NCI-H2029 (cell line): ENCODE measurements at places on chromosomes 7 and 10.

- DNase-seq: no peak
Measured at GRCh38 chr10:1366811-1367425, 310.7 kb downstream of the WDR37 start.

DNA sequence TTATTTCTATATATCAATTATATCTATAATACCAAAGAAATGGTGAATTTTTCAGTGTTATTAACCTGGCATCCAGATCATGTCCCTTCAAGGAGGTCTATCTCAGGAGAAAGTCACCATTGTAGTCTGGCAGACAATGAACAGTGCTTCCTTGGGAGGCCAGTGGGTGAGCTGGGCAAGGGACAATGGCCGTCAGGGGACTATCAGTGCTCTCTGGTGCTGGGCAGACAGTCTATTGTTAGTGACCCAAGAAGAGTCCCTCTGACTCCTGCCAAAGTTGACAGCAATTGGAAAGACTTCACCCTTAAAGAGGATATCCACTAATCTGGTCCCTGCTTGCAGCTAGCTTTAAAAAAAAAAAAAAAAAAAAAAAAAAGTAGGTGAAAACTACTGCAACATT is 7.1 kb downstream of the JAZF1 start:
- DNase-seq: no peak

DNA sequence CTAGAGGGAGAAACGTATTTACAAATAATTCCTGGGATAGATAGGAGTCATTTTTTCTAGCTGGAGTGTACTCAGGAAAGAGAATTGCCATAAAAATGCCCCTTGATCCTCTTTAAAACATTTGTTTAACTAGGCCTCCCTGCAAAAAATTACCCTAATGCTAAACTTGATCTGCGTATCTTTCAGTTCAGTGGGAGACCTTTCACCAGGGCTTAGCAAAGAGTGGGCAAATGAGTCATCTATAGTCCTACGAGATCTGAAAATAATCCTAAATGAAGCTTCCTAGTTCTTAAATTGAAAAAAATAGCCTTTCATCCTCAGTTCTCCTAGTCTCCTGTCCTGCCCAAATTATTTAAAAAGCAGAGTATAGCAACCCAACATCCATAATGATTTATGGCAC is 198.6 kb upstream of the FRMD4A start:
- no peak for DNase-seq

DNA sequence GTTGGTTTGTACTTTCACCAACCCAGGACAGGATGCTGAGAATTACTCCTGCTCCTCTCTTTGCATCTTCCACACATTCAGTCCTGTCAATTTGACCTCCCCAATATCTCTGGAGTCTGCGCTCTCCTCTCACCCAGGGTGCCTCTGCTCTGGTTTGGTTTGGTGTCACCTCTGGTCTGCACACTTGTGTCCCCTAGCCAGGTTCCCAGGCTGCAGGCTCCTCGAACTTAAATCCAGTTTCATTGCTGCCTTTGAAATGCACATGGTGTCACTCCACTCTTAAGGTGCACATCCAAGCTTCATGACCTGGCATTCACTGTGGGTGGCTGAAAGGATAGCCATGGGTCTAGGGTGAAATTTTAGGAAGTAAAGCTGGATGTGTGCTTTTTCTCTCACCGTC is 271.6 kb downstream of the RPS24 start:
- no peak for DNase-seq

- DNase-seq: peak; percentile 54
Measured at GRCh38 chr10:8321990-8322389, 267.5 kb downstream of the GATA3 start.

DNA sequence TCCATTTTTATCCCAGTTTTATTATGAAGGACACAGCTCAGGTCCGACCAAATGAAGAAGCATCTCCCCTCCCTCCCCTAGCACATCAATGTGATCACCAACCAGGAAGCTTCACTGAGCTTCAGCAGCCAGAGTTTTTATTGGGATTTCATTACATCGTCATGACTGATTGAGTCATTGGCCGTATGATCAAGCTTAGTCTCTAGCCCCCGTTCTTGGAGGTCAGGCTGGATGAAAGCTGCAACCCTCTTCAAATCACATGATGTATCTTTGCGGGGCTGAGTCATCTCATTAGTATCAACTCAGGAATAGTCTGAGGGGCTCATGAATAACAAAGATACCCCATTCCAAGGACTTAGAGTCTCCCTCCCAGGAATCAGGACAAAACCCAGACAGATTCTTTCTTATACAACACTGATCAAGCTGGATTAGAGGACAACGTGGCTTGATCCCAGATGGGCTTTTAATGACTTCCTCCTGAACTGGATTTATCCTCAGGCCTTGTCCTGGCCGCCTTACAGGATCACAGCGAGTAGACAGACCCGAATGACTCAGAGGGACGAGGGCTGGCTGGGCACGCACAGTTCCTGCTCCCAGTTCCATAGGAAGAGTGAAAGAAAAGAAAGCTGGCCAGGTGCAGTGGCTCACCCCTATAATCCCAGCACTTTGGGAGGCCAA is 14.5 kb downstream of the LIMK1 start:
- DNase-seq: no peak

DNA sequence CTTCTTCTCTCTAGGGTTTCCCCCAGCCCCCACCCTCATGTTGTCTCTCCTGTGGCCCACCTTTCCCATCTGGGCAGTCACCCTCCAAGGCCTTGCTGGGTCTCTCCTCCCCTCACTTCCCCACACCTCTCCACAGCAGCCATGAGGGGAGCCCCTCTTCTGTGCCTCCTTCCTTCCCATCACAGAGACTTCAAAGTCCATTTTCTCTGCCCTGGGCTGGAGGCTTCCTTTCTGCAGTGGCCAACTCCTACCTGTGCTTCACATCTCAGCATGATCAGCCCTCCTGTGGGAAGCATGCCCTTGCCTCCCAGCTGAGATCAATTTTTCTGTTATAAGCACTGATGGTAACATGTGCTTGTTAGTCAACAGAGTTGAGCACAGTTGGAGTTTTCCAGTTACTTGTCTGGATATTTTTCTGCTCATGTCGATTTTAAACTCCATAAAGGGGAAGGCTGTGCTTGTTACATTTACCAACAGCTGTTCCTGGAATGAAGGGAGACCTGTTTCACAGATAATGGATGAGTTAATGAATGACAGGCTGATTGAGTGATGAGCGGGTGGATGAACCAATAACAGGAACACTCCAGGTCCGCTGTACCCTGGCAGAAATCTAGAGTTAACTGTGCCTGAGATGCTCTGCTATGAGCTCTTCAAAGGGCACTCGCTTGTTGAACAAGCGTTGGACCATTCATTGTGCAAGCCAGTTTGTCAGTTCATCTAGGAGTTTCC is 71.4 kb upstream of the PRSS58 start:
- DNase-seq: no peak

GRCh38 chr7:2598154-2598823 is 33.5 kb upstream of the TTYH3 start:
- DNase-seq: no peak

DNA sequence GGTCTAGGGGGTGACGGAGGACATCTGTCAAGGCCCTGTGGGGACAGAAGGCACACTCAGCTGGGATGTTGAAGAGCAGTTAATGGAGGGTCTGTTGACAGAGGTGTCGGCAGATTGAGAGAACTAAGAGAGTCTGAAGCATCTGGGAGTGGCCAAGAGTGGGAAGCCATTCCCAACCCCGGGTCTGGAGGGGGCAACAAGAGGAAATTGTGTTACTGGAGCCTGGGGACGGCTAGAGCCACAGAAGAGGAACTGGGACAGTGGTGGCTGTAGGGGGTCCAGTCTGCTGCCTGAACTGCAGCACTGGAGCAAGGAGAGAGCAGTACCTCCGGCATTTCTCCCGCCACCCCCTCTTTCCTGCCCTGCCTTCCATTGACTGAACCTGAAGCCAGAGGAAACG is 136.6 kb downstream of the CHN2 start:
- no peak for DNase-seq

DNA sequence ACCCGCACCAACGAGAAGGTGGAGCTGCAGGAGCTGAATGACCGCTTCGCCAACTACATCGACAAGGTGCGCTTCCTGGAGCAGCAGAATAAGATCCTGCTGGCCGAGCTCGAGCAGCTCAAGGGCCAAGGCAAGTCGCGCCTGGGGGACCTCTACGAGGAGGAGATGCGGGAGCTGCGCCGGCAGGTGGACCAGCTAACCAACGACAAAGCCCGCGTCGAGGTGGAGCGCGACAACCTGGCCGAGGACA is 1.6 kb downstream of the VIM start:
- no peak for DNase-seq

- peak; percentile 0 for DNase-seq
Measured at GRCh38 chr10:100482181-100482833, 19.5 kb downstream of the WNT8B start.

GRCh38 chr7:106056513-106057203 is 55.5 kb downstream of the SYPL1 start:
- DNase-seq: peak; percentile 55

- no peak for DNase-seq
Measured at GRCh38 chr7:131924857-131925256, 368.4 kb upstream of the PODXL start.

GRCh38 chr7:36064676-36065075 is 88.4 kb upstream of the EEPD1 start:
- no peak for DNase-seq

DNA sequence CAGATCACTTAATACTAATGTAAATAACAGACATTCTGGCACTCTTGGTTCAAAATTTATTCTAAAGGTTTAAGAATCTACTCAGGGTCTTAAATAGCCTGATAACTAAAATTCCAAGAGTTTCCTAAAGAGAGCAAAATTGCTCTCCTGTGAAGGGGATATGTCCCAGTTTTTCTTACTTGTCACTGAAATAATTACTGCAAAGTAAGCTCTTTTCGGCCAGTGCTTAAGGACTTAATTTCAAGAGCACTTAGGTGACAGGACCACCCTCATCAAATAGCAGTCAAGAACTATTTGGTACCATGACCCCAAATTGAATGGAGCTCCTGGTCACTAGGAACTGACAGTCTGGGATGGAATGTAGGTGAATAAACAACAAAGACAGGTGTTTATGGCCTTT is 1.8 kb upstream of the IMMP2L start:
- no peak for DNase-seq

- no peak for DNase-seq
Measured at GRCh38 chr10:2201534-2202099, 464.3 kb upstream of the ADARB2 start.

- DNase-seq: no peak
Measured at GRCh38 chr7:22153432-22154142, 203.4 kb downstream of the RAPGEF5 start.
